ENCODE measurements at places on chromosomes 11 and 22.

DNA sequence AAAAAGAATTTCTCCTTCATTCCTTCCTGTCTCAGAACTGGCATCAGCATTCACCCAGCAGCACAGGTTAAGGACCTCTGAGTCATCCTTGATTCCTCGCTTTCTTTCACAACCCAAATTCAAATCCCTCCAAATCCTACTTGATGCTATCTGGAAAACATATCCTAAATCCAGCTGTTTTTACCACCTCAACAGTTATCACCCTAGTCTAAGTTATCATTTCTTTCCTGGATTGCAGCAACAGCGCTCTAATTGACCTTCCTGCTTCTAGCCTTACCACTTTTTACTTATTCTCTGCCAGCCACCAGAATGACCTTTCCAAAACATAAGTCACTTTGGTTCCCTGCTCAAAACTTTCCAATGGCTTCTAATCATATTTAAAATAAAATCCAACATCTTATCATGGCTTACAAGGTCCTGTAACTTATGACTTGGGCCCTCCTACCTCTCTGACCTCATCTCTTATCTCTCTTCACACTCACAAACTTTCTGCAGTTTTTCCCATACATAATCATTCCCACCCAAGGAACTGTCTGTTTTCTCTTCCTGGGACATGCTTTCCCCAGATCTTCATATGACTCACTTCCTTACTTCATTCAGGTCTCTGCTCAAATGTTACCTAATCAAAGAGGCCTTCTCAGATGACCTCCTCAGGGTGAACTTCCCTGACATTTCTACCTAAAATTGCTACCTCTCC is 119.4 kb downstream of the TTC28 start:
- DNase-seq = no peak

DNA sequence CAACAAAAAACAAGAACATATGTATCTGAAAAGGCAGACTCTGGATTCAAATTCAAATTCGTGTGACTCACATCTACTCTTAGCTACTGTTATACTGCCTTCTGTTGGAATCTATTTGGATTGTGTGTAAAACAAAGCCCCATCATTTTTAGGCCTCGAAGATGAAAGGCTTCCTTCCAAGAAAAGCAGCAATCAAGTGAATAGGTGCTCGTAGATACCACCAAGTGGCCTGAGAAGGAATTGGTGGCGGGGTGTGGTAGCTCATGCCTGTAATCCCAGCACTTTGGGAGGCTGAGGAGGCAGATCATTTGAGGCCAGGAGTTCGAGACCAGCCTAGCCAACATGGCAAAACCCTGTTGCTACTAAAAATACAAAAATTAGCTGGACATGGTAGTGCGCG is 4.2 kb downstream of the GRAMD1B start:
- no peak for DNase-seq

DNA sequence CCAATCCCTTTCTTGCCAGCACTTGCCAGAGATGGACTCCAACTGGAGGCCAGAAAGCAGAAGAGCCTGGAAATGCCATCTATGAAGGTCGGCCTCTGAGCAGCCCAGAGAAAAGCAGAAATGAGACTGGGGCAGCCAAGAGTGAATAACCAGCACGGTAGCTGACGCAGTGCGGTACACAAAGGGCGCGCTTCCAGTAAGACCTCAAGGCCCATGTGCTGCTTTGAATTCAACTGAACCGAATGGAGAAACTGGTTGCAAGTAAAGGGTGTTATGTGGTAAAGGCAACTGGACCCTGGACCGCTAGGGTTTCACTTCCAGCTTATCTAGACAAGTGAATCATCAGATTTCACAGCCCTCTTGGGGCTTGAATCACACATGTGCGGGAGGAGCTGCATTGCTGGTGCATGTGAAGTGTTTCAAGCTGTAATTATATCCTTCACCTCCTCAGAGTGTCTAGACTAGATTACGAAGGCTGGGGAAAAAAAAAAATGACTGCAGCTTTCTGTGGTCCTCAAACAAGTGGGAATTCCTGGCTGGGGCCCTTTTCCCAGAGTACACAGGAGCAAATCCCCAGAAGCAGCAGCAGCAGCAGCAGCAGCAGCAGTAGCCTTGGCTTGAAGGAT is 128.9 kb downstream of the CCDC34 start:
- DNase-seq = peak; percentile 14

GRCh38 chr11:8228231-8228630 is 35.4 kb downstream of the LMO1 start:
- DNase-seq = no peak

DNA sequence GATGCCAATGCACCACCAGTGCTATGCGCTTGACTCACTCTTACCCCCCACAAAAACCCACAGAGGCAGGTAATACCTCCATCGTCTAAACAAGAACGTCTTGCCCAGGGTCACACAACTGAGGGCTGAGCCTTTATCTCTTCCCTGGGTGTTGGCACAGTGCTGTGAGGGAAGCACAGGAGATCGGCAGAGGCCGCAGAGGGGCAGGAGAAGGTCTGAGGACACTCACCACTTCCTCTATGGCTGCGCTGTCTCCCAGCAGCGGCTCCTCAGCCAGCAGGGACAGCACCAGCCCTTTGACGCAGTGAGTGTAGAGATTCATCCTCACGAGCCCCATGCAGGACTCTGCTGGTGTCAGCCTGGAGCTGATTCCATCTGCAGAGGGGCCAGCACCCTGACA is 19.9 kb downstream of the HPS4 start:
- no peak for DNase-seq

DNA sequence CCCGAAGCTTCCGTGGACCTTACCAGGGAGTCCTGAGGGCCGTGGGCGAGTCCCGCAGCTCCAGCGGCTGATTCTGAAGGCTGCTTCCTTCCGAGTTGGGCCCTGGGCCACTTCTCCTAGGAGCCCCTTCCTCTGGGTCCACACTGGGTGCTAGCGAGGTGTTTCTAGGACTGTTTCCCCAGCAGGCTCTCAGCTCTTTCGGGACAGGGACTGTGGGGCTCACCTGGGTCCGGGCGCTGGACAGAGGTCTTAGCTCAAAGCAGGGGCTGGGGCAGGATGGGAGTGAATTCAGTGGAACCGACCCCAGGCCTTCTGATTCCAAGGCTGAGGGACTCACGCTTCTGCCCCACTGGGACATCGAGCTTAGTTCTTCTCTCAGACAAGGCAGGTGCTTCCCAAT is 29.3 kb upstream of the CSNK1E start:
- no peak for DNase-seq

DNA sequence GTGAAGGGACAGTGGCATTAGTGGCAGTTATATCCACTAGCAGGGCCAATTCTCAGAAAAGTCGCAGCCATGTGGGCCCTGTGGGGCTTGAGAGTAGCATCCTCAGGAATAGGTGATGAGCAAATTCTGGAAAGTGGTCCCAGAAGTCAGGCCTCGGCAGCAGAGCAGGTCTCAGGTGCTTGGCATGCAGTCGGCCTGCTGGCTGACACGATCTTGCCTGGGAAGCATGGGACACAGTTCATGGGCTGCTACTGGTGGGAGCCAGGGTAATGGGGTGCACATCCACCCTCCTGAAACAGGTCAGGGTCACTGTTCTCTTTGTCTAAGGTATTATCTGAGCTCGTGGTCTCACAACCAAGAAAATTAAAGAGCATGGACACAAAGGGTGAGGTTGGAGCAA is 36.8 kb upstream of the TMEM45B start:
- no peak for DNase-seq

GRCh38 chr11:128879817-128880216 is 11.3 kb upstream of the KCNJ5 start:
- no peak for DNase-seq

GRCh38 chr22:32410459-32410858 is 1.6 kb downstream of the RTCB start:
- no peak for DNase-seq

DNA sequence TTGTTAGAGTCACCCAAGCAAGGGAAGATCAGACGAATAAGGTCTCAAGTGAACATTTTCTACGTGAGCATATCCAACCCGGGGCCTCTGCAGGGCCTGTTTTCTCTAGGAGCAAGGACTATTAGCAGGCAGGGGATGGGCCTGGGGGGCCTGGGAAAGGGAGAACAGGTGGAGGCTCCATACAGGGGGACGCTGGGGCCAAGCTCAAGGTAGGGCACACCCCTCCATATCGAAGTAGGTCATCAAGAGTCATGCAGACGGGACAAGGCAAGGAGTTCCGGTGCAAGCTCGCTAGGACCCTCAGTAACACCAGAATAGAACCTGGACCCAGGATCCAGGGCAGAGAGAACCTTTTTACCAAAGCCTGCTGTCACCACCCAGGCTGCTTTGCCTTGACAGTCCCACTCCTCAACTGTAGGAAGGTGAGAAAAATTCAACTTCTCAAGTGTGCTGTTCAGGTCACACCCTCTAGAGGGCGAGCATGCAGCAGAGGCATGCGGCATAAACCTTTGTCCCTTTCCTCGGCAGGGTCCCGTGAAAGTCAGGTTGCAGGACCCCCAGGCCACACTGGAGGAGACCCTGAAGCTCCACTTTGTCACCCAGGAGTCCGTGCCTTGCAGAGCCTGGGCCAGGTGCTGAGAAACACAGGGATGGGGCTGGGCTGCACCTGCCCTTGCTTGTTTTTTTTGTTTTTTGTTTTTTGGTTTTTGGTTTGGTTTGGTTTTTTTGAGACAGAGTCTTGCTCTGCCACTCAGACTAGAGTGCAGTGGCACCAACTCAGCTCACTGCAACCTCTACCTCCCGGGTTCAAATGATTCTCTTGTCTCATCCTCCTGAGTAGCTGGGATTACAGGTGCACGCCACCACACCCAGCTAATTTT is 8.6 kb upstream of the APOBEC3B start:
- no peak for DNase-seq

- DNase-seq = no peak
Measured at GRCh38 chr22:26287382-26288225, 118.3 kb downstream of the SEZ6L start.

Measured in NCI-H1105 (cell line).